ENCODE measurements at places on chromosomes 5 and 9. TPM values are rescaled to one million over a fixed set of nuclear protein-coding genes. Genes with fewer than 3 reads are reported as not detected.

- no peak for ATAC-seq
Measured at GRCh38 chr5:124678468-124678867, 68.0 kb downstream of the ZNF608 start.

- no peak for ATAC-seq
Measured at GRCh38 chr9:6553866-6554265, 91.7 kb downstream of the GLDC start.

DNA sequence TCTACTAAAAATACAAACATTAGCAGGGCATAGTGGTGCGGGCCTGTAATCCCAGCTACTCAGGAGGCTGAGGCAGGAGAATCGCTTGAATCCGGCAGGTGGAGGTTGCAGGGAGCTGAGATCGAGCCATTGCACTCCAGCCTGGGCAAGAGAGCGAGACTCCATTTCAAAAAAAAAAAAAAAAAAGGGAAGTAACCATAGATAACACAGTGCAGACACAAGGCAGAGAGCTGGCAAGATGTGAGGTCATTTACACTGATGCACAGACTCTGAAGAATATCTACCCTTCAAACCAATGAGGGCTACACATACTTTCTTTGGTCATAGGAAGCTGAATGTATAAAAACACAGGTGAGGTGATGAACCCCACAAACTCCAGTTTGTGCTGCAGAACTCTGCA is 131.9 kb downstream of the DCP2 start:
- no peak for ATAC-seq

GRCh38 chr9:109632817-109633216 is 134.7 kb upstream of the PTPN3 start:
- ATAC-seq, result no peak

DNA sequence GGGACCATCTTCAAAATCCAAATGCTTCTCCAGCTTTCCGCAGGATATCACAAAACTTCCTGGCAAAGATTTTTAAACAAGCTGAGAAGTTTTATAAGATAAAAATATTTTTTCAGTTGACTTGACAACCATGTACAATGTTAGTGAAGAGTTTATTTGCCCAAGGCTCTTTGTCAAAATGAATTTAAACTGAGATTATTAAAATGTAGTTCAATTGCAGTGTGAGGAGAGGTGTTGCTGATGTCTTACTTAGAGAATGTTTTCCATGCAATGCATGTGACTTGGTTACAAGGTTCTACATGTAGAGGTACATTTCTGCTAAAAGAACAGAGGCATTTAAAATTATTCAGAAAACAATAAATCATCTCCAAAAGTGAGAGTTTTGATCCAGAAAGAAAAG is 131.4 kb upstream of the MINAR2 start:
- no peak for ATAC-seq

DNA sequence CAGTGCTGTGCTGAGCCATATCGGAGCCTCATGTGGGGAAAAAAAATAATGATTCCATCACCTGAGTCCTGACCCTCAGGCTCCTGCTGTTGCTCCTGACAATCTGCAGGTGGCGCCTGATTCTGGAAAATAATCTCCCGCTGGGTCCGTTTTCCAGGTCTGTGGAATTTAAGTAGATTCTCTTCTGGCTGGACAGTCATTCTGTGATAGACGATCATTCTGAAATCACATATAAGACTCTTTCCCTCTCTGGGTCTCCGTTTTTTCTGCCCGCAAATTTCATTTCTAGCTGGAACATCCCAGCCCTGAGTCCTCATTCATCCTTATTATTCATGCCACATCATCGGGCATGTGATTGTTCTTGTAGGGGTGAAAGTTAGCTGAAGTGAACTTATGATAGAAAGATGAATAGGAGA is 22.1 kb upstream of the STXBP1 start:
- peak; percentile 81 for ATAC-seq

DNA sequence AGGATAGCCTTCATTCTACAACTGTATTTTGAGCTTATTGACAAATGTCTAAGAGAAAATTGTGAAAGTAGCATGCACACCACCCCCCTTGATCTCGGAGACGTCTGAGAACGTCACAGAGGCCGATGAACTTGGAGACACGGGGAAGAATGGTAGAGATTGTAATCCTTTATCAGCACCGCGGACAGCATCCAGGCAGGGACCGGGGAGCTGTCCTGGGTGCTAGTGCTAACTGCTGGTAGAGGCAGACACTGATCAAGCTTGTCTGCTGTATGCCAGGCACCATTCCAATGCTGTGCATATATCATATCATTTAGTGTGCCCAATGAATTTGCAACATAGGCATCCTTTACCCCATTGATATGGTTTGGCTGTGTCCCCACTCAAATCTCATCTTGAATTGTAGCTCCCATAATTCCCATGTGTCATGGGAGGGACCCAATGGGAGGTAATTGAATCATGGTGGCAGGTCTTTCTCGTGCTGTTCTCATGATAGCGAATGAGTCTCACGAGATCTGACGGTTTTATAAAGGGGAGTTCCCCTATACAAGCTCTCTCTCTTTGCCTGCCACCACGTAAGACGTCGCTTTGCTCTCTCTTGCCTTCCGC is 98.8 kb downstream of the LHX2 start:
- peak; percentile 48 for ATAC-seq

- ATAC-seq, result no peak
Measured at GRCh38 chr9:20315677-20316076, 306.6 kb downstream of the MLLT3 start.

GRCh38 chr5:17455942-17456341 is 42.1 kb upstream of the TAF11L2 start:
- no peak for ATAC-seq

DNA sequence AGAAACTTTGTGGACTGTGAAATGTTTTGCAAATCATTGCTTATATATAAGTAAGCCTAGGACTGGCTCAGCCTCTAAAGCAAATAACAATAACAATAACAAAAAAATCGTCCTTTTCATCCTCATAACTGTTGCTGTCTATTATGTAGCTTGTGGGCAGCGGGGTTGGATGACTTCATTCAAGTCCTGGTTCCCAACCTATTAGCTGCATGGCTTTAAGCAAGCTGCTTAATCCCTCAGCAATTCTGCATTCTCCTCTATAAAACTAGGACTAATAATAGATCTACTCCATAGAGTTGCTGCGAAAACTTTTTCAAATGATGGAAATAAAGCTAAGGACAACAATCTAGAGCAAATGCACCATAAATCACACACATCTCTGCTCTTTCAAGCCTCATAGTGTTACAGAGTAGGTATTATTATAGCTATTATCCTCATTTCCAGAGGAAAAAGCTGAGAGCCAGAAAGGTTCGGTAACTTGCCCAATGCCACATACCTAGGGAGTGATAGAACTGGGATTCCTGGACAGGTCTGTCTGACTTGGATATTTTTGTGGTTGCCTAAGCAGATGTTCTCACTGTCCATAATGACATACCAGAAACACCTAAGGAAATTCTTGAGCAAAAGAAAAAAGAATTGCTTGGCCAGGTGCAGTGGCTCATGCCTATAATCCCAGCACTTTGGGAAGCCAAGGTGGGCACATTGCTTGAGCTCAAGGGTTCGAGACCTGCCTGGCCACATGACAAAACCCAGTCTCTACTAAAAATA is 98.8 kb upstream of the ADRA1B start:
- no peak for ATAC-seq

- ATAC-seq, result no peak
Measured at GRCh38 chr9:14396171-14396570, 82.2 kb upstream of the NFIB start.

DNA sequence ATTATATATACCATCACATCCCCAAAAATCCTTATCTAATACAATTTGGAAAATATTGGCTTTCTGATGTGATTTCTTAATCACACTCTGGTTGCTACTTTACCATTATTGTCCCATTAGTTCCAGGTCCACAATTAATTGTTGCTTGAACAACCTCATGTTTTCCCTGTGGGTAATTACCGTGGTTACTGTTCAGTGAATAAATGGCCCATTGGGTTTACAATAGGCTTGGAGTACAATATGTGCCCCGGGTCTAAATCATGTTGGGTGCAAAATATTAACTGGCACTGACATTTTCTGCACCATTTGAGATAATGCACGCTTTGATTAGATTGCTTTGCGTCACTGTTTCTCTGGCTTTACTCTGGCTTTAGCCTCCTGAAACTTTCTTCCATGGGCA is 163.7 kb downstream of the GABBR2 start:
- ATAC-seq, result no peak

GRCh38 chr5:126801174-126801991 is 24.4 kb downstream of the LMNB1 start:
- ATAC-seq, result no peak

DNA sequence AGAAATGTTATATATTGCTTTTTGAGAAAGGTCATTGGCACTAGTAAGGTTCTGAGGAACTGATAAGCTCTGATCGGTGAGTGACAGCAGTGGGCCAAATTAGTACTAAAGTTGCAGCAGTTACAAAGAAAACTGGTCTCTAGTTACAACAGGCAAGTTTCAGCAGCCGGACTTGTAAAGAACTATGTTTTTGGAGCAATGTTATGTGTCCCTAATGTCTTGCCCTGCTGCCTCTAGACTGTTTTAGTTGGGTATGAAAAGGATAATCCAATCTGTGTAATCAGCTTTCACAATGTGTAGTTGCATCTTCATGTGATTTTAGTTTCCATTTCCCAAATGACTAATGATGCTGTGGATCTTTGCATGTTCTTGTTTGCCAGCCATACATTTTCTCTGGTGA is 113.5 kb downstream of the CAMK4 start:
- ATAC-seq, result no peak

Gene CSNK1G3
- 42.8 TPM for total RNA-seq

Gene PFN3
- total RNA-seq, result not detected

Gene CCIN
- 1.5 TPM for total RNA-seq

Gene ARID3C
- not detected for total RNA-seq

Gene CCNJL
- total RNA-seq, result 0.67 TPM

Gene SHLD3
- 3.5 TPM for total RNA-seq

Gene PCDHB16
- total RNA-seq, result 4.6 TPM

Gene CRB2
- not detected for total RNA-seq

Gene PCDHGA10
- total RNA-seq, result 4.1 TPM

Gene RNF183
- total RNA-seq, result not detected

Gene PCDHGA2
- 3.3 TPM for total RNA-seq
